Stimulated activated CD8-positive, alpha-beta memory T cell treated with anti-CD3 and anti-CD28 coated beads, Interleukin-15, amount 100 ng/mL, for 24 hours (primary cell): ENCODE measurements at places on chromosomes 2 and 18.

DNA sequence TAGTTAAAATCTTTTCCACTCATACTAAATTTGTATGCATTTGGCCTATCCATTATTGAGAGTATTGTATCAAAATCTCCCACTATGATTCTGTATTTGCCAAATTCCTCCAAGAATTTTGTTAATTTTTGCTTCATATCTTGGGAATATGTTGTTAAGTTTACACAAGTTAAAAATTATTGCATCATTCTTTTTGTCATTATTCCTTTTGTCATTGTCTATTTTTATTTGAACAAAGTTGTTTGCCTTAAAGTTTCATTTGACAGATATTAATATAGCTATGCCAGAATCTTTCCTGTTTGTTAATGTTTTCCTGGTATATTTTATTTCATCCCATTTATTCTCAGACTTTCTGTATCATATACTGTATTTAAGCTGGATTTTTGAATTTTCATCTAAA is 41.3 kb downstream of the LOXHD1 start:
- no peak for DNase-seq

GRCh38 chr18:2978661-2979106 is 34.3 kb downstream of the LPIN2 start:
- no peak for DNase-seq

GRCh38 chr2:83002706-83003105 is 1456.4 kb downstream of the SUCLG1 start:
- DNase-seq, result no peak

DNA sequence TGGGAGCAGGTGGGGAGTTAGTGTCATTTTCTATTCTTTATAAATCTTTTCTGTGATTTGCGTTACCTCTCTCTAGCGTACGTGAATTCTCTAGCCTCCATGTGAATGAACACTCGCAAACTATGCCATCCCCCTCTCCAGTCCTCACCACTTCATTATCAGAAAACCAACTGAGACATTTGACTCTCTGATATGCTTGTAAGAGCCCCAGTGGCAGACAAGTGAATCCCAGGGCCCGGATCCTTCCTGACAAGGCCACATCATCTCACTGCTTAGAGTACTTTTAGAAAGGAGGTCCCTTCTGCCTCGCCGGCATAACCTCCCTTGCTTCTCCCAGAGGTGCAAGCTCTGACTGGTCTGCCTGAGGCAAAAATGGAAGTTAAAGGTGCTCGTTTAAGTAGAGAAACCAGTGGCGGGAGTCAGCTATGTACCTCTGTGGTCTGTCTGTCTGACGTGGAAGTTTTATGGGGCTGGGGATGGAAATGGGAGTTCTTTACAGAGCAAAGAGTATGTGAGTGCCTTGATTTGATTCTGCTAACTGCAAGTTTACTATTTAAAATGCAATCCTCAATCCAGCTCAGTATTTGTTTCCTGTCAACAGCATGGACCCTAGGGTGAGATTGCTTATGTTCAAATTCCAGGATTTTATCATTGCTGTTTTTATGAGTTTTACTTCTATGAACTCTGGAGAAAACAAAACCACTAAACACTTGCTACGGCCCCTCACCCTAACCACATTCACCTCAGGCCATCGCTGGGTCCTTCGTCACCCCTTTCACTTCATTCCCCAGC is 114.9 kb upstream of the MSTN start:
- DNase-seq, result no peak

GRCh38 chr2:238956676-238957075 is 108.8 kb downstream of the TWIST2 start:
- DNase-seq, result no peak

DNA sequence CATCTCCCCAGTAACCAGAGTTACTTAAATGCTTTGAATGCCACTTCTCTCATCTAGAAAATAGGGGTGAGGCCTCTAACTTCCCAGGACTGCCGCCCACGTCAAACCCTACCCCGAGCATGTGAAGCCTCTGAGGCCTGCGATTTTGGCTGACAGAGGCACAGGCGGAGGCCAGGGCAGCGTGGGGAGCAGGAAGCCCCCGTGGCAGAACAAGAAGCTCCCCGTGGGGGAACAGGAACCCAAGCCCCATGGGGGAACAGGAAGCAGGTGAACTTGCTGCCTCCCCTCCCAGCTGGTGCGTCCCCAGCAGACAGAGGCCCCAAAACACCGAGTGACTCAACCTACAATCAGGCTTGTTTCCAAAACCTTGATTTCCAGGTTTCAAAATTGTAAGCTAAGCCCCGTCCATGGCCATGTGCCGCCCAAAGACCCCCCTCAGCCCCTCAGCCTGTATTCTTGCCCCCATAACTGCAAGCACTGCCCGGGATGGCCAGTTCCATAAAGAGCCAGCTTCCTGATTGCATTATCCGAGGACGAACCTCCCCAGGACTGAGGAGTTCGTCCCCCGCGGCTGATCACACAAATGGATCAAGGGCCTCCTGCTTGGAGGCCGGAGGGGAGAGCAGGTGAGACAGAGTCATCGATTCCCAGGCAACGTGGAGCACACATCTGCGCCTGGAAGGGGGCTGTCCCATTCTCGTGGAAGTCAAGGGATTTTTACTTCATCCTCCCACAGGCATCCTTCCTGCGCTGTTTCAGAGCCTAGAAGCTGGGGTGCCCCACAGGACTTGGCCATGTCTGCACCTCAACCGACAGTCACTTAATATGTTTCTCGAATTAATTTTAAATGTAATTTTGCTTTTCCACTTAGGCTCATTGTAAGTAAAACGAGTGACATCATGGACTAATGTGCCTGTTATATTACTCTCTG is 36.3 kb upstream of the CTDP1 start:
- no peak for DNase-seq

DNA sequence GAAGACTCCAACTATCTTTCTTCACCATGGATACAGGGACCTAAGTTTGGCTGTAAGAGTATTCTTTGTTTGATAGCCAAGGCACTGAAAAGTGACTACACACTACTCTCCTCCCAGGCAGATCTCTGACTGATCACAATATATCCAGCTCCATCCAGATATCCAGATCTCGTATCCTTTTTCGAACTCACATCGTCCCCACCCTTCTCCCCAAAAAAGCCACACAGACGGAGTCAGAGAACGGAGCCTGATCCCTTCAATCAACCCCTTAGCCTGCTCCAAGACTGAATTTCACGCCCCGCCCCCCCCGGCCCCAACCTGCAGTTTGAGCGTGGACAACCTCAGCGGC is 533 bp downstream of the DHX57 start:
- DNase-seq, result no peak

GRCh38 chr2:133418021-133418420 is 150.2 kb downstream of the NCKAP5 start:
- DNase-seq, result no peak

GRCh38 chr2:118225666-118226065 is 137.4 kb downstream of the INSIG2 start:
- no peak for DNase-seq

DNA sequence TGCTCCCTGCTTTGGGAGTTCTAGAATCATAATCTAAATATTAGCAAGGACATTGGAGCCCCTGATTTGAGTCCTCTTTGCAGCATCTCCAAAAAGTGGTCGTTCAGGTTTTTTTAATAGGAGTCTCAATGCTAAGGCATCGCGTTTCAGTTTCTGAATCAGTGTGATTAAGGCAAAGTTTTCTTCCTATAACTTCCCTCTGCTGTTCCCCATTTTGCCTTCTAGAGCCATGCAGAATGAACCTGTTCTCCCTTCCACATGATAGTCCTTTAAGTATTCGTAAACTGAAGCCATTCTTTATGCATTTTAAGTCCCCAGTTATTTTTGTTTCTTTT is 159.5 kb downstream of the PTGR3 start:
- no peak for DNase-seq

DNA sequence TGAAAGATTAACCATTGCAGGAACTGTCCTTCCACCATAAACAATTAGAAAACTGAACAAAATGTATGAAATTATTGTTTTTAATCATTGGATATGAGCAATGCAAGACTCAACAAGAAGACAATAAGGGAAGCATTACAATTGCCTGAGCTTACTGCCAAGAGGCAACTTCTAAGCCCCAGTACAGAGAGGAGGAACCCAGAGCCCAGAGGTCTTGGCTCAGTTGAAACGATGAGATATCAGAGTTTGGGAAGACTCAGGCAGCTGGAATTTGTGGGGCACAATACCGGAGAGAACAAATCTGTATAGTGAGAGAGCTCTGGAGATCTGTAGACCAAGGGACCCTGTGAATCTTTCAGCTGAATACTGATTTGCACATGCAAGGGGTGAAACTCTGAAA is 80.6 kb upstream of the ZFP36L2 start:
- no peak for DNase-seq

DNA sequence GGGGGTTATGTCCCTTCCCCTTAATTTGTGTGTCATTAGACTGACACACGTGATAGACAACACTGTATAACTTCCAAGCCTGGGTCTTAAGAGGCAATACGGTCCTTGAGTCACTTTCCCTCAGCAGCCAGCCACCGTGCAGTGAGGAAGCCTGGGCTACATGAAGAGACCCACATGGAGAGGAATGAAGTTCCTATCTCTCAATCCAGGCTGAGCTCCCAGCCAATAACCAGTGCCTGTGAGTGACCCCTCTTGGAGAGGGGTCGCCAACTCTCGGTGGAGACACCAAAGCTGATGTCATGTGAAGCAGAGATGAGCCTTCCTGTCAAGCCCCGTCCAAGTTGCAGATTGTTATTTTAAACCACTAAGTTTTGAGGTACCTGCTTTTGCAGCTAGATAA is 5.7 kb upstream of the WDSUB1 start:
- DNase-seq, result no peak

- no peak for DNase-seq
Observed at GRCh38 chr18:43590182-43590903, 313.1 kb upstream of the SYT4 start.

DNA sequence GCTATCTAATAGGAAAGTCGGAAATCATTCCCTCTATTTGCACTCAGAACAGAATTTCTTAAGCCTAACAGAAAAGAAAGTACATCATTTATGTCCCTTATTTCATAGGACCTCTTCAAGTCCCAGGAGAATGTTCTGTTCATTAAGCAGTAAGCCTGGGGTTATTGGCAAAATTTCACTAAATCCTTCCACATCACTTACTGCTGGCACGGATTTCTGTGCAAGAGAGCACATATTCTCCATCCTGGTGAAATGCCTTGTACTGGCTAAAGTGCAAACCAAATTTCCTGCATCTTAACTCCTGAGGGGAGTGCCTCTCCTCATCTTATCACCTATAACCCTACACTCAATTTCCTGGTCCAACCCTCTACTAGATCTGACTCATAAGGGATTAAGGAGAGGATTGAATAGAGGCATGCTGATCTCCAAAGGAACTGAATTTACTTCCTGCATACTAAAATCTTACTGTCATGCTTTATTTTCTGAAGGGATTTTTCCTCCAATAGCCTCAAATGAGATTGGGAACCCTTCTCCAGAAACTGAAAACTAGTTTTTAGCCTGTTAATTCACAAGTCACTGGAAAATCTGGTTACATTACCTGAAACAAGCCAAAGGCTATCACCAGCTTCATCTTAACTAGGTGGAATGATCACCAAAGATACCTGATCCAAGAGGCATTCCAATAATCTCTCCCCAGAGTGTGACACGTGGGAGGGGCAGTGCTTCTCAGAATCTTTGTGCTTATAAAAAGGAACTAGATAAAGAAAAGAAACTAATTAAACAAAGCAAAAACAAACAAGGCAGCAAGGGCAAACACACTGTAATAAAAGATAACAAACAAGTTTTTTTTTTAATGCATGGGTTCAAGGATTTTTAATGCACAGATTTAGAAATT is 311.1 kb downstream of the NR4A2 start:
- no peak for DNase-seq

GRCh38 chr18:8609659-8610458 is 622 bp downstream of the RAB12 start:
- no peak for DNase-seq

- DNase-seq, result no peak
Observed at GRCh38 chr2:116487336-116487735, 1327.2 kb upstream of the DDX18 start.

DNA sequence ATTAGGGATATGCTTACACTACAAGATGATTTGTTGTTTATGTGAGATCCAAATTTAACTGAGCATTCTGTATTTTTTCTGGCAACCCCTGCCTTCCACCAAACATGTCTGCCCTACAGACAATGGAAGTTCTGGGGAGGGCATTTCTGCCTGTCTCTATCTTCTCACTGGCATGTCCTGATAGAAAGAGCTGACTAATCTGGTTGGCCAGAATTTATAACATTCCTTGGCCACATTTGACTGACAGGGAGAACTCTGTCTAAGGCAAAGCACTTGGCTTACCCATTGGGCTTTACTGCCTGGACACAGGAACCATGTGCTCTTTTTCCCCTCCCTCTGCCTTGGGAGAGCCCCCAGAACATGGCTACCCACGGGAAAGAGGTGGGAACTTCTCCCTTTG is 70.6 kb upstream of the TMEM178A start:
- DNase-seq, result no peak

GRCh38 chr2:225620227-225620626 is 220.7 kb downstream of the NYAP2 start:
- DNase-seq, result no peak

DNA sequence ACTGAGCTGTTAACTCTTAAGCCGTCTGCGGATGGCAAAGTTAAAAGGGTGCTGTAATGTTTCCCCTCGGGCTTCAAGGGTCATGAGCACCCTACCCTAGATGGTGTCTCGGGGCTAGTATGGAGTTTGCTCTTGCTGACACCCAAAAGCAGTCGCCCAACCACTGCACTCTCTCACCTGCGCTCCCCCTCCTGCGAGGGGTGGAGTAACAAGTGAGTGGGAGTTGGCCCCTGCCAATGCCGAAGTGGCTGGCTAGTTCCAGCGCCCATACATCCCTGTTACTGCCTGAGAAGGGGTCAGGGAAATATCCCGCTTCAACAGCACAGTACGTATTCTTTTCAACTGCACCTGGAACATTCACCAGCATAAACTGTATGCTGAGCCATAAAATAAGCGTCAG is 47.5 kb downstream of the FAM117B start:
- no peak for DNase-seq

DNA sequence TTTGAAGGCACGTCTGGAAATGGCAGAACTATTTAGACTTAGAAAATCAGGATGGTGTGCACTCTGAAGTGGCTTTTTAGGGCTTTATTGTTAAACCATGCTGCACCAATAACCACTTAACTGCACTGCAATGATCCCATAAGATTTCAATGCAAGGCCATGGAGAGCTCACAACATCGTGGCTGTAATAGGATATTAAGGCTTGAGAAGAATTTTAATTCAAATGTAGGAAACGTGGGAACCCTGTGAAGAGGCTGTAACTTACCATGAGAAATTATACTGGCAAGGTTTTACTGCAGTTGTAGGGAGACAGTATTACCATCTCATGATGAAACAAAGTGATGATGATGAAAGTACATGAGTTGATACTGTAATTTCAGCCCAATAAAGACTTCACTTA is 242.5 kb downstream of the AFF3 start:
- DNase-seq, result no peak

DNA sequence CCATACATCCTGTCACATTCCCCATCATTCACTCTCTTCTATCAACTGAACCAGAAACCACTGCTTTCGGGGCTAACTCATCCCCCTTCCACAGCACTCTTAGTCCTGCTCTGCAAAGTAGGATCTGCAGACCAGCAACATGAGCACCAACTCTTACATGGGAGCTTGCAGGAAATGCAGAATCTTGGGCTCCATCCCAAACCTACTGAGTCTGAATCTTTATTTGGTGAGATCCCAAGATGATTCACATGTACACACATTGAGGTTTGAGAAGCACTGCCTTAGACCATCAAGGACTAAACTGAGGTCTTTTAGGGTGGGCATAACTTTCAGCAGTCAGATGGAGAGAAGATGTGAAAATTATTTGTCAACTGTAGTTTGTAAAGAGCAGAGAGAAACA is 235.6 kb upstream of the EPHA4 start:
- no peak for DNase-seq
